NCI-H510A treated with DMSO at 0.1 percent for 48 hours (cell line): ENCODE measurements at places on chromosomes 3 and 15.

- DNase-seq: no peak
Observed at GRCh38 chr15:73988445-73988969, 3.6 kb downstream of the STOML1 start.

- DNase-seq: no peak
Observed at GRCh38 chr15:91940496-91941381, 87.2 kb downstream of the SLCO3A1 start.

GRCh38 chr15:79243723-79244122, 38.8 kb upstream of the ANKRD34C start:
- DNase-seq: no peak

- DNase-seq: no peak
Observed at GRCh38 chr15:30962659-30963058, 28.8 kb downstream of the MTMR10 start.

- DNase-seq: no peak
Observed at GRCh38 chr15:77786181-77786890, 153.6 kb upstream of the LINGO1 start.
